ENCODE measurements at places on chromosomes 4 and X.

GRCh38 chrX:12142661-12143060 lies 4.4 kb downstream of the FRMPD4 start:
- DNase-seq, result no peak

DNA sequence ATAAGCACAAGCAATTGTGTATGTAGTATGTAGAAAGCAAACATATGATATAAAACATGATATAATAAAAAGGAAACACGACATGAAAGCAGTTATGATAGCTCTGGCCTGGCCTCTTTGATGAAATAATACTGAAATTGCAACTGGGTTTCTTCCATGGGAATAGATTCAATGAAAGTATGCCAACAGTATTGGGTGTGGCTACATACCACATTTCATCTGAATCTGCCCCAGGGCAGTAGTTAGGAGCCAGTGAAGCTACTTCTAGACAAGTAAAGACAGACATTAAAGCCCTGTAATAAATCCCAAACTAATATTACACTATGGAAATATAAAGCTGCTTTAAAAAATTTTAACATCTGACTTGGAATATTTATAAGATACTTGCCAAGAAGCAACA lies 207.3 kb downstream of the FBXW7 start:
- DNase-seq, result no peak

- DNase-seq, result no peak
Measured at GRCh38 chr4:144663834-144664475, 18.0 kb downstream of the HHIP start.

DNA sequence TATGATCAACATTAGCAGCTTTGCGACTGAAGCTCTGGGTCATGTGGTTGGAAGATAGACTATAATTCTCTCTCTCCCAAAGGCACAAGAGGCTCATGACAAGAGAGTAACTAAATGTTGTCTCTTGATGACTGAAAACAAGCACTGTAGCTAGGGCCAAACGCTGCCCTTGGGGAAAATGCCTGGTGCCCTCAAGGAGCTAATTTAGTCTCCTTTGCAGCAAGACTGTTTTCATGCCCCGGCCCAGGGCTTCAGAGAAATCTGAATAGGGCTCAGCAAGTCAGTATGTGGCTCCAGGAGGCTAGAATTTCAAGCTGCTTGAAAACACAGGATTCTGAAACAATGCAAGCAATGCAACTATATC lies 411.9 kb downstream of the GPAT3 start:
- DNase-seq, result no peak

DNA sequence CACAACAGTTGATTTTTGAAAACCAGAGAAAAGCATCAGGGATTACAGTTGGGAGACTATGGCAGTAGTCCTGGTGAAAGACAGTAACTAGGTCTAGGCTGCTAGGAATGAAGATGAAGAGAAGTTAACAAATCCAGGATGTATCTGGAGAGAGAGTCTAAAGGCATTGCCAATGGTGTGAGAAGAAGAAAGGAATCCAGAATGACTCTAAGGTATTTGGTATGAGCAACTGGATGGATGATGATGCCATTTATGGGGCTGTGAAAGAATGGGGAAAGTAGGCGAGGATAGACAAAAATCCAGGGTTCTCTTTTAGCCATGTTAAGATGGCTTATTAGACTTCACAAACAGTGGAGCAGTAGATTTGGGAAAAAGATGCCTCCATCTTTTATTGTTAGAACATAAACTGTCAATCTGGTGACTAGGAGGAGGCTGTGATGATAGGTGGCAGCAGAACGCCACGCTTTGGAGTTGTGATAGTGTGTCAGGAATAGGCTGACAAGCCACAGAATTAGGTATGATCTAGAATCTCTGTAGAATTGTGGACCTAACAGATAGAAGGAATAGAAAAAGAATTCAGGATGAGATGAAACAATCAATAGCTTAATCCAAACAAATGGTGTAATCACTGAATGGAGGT lies 27.3 kb upstream of the JADE1 start:
- DNase-seq, result no peak

DNA sequence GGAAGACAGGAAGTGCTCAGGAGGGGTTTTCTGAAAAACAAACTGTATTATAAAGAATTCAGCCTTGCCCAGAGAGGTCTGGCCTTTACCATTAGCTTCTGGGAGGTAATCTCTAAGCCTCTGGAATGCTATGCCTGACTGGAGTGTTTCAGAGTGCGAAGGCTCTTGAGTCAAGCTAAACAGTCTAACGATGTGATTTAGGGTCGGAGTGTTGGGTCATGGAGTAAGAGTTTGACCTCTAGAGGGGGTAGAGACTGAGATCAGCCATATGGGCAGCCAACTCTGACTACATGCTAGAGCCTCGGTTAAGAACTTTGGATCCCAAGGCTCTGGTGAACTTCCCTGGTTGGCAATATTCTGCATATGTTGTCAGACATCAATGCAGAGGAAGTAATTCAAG lies 15.0 kb downstream of the BOD1L1 start:
- DNase-seq, result no peak

- no peak for DNase-seq
Measured at GRCh38 chr4:25085671-25086070, 54.9 kb upstream of the LGI2 start.

DNA sequence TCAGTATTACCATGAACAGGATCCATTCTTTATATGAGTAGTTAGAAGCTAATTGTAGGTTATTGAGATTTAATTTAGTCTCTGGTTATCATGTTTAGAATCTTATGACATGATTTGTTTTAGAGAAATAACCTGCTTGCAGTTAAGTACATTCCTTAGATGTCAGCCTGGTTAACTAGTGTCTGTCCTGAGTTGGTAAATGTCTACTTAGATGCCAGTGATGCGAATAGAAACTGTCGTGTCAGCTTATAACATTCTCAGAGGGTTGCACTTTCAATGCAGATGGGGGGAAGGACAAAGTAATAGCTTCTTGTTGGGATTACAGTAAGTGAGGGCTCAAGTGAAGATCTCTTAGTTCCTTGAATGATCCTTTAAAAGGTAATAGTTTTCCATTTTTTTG lies 227.8 kb upstream of the SPRY1 start:
- DNase-seq, result no peak

GRCh38 chr4:106497271-106497670 lies 128.7 kb upstream of the GIMD1 start:
- no peak for DNase-seq

- DNase-seq, result peak; percentile 42
Measured at GRCh38 chr4:62531731-62532130, 1331.6 kb downstream of the ADGRL3 start.

- no peak for DNase-seq
Measured at GRCh38 chr4:175017751-175018150, 99.6 kb downstream of the ADAM29 start.

GRCh38 chrX:133859860-133860259 lies 125.5 kb downstream of the GPC3 start:
- DNase-seq, result no peak

DNA sequence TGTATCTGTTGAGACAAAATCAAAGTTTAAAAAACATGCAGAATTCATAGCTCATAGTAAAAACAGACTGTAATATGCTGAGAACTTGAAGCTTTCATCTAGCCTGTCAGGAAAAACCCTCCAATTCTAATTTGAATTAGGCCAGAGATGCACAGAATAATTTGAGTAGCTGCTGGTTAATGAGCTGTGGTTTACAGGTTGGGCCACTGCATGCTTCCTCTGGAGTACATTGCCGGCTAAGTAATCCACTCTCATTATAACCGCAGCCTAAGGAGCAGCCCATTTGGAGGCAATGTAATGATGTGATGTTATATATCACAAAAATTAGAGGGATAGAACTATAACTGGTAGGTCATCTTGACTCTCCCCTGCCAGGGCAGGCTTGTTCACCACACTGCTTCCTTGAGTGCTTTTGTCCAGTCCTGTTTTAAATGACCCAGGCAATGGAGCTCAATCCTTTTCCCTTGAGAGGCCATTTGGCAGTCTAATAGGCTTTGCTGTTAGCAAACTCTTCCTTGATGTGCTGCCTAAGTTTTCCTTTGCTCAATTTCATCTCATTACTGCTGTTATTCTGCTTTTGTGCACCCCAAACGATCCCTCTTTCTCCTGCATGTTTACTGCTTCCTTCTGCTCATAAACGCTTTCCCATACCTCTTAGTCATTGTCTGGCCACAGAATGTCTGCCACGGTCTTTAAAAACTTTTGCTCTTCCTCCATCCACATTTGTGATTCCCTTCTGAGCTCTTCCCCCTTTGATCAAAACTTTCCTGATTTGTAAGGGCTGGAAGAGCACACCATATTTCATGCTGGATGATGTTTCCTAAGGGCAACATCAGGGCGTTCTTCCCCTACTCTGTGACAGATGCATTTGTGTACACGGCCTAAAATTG lies 230.9 kb downstream of the C4orf33 start:
- DNase-seq, result no peak

GRCh38 chrX:47302396-47302795 lies 68.0 kb upstream of the ZNF157 start:
- no peak for DNase-seq

- DNase-seq, result no peak
Measured at GRCh38 chr4:153063490-153063889, 127.4 kb downstream of the FHDC1 start.

- no peak for DNase-seq
Measured at GRCh38 chr4:93730760-93731159, 97.8 kb upstream of the ATOH1 start.

DNA sequence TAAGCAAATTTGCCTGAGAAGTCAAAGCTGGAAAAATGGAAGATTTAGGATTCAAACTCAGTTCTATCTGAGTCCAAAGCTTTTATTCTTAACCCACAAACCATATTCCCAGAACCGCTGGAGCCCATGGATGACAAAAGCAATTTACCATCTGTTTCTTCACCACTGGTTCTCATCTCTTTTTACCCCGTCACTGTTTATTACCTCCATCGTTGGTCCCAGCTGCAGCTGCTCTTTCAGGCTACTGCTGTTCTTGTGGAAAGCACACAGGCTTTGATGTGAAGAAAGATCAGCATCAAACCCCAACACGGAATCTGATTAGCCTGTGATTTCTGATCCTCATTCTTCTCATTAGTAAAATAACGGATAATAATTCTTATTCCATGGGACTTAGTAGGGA lies 9.5 kb downstream of the FBXO8 start:
- no peak for DNase-seq

DNA sequence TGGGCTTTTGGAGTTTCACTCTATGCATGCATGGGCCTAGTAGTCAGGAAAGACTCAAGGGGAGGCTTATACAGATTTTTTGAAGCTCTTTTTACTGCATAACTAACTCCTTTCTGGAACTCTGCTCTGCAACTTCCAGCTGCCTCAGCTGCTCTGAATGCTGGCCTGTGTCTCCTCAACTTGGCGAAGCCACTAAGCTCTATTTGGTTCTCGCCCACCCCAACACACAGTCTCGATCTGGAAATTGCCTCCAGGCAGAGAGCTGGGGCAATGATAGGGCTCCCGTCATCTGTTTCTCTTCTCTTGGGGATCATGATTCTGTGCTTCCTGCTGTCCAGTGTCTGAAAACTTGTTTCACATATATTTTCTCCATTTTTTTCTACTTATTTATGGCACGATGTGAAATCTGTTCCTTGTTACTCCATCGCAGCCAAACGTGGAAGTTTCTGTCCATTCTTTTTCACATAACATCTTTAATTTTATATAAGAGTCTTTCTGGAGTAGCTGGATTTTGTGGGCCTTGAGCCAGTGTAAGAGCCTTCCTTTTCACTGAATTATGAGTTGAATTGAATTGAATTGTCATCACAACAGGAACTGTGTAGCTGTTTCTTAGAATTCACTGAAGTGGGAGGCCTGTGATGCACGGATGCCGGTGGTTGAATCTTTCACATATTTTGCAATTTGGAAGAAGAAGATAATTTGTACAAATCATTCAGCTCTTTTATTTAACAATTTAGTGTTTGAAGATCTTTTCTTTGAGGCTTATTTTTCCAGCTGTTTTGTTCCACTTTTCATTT lies 9.0 kb downstream of the ZNF275 start:
- DNase-seq, result no peak

DNA sequence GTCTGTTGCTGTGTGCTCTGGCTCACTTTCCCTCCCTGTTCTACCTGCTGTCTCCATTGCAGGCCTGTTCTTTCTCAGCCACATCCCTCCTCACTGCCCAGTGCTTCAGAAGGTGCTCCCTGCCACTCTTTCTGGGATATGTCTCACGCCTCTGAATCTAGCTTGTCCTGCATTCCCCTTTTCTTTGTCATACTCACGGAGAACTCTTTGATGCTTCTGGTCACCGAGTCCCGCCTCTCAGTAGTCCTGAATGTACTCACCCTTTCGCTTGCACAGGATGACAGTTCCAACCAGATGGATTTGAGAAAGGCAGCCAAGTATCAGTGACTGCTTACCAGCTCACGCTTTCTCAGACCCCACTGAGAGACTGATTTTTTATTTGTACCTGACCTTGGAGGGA lies 65.2 kb upstream of the TLR2 start:
- no peak for DNase-seq

- DNase-seq, result peak; percentile 27
Measured at GRCh38 chr4:26692014-26692726, 108.3 kb downstream of the TBC1D19 start.

- no peak for DNase-seq
Measured at GRCh38 chr4:94411296-94411695, 40.4 kb upstream of the PDLIM5 start.

- no peak for DNase-seq
Measured at GRCh38 chr4:45554423-45554822, 569.4 kb downstream of the GABRG1 start.

DNA sequence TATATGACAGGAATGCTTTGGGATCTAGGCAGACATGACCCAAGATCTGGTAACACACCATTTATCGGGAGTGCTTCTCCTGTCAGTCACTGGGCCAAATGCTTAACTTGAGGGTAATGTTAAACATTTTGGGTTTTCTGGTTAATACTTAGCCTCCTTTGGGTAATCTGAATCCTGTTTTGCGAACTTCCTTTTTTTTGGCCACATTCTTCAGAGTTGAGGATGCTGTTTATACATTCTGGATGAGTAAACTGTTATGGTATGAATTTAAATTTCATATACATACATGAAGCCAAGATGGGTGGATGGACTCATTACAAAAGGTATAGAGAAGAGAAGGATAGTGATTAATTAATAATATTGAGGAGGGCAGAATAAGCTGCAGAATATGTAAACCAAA lies 36.1 kb downstream of the MID1IP1 start:
- DNase-seq, result no peak

DNA sequence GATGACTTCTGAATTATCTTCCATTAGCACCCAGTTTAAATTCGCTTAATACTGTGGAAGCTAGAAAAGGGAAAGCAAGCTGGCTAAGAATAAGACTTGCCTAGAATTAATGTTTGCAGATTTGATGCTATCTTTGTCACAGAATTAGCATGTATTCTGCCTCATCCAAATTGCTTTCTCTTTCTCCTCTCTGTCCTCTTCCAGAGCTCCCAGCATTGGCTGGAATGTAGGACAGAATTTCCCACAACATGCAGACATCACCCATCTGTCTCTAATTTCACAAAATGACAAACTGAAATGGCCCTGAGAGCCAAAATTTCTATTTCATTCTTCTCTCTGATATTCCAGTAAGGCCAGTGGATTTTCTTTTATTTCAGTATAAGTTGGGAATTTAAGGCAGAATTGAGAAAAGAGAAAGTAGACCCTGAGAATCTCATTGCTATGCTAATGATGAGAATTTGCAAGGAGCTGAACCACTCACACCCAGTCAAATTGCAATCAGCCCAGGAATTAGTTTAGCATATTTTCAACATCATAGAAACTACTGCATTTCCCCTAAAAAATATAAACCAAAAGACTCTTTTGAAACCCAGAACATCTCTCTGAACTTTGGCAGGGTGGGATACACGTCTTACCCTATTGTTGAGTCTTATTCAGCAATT lies 188.8 kb downstream of the RCHY1 start:
- no peak for DNase-seq

Data from H9 (cell line).